Right forelimb (tissue), 1 donor: ENCODE measurements at places on chromosomes 4 and X.

- DNase-seq, result no peak
These were observed 44.9 kb downstream of the USP46 start for GRCh38 chr4:52614241-52614640.

DNA sequence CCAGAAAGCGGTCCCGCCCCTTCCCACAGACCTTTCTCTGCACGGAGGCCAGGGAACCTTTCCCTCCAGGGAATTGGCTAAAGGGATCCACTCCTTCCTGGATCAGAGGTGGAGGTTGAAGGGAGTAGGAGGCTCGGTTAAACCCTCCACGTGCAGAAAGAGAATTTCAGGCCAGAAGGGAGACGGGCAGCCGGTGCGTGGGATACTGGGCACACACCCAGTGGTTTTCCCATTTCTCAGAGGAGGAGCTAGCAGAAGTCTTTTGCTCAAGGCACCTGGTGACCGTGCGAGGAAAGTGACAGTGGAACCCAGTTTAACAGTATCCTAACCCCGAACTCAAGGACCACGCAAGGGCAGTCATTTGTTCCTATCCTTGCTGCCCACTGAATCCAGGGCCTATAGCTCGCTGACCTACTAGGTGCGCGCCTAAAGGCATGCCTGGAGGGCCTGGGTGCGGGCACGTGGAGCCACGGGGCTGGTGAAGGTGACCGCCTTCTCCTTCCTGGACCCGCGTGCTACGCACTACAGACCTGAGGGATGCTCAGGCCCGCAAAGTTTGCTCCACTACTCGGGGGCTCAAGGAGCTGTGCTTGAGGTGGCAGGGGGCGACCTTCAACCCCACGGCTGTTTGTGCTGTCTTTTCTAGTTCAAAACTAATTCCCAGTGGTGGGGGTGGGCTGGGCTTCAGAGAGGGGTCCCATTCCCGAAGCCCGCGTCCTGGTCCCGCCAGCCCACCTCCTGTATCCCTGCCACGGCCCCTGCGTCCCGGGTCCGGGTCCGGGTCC, 587 bp upstream of the AFF2 start:
- no peak for DNase-seq

- no peak for DNase-seq
These were observed 181.0 kb downstream of the DCTD start for GRCh38 chr4:182736207-182736606.

DNA sequence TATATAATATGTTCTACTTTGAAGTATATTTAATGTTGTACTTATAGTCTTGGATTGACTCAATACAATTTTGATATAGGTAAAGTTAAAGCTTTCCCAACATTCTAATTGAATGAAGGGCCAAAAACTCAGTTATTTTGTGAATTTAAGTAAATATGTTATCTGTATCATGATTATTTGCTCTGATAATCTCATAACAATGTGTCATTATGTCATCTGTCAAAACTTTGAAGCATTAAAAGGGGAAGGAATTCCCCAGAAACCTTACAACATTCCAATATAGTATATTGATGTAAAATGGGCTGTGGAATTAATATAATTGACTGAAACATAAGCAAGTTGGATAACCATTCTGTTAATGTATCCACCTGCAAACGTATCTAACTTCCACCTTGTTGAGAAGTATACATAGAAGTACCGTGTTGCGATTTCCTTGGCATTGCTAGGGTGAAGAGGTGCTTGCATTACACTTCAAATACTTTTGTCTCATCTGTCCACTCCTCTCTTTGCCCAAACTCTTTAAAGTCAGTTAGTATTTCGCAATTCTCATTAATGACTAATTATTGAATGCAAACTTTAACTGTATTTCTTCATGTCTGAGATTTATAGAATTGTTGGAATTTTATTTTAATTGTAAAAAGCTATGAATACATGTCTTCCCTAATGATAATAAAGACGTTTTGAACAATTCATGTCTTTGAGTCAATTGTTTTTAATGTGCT, 1982.1 kb upstream of the ADGRL3 start:
- no peak for DNase-seq

DNA sequence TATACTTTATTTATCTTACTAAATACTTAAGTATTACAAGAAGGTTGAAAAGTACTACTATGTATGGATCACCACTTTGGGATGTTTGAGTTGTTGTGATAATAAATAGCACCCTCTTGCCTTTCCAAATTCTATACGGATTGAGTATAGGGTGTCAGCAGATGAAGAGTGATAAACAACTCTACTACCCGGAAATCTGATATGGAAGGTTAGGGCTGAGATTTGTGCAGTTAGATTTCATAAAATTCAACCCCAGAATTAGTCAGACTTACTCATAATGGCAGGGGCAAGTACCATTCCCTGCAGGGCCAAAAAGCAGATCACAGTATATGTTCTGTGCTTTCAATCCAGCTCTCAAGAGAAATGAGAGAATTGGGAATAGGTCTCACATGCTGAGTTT, 1008.9 kb upstream of the PCDH7 start:
- DNase-seq, result no peak

DNA sequence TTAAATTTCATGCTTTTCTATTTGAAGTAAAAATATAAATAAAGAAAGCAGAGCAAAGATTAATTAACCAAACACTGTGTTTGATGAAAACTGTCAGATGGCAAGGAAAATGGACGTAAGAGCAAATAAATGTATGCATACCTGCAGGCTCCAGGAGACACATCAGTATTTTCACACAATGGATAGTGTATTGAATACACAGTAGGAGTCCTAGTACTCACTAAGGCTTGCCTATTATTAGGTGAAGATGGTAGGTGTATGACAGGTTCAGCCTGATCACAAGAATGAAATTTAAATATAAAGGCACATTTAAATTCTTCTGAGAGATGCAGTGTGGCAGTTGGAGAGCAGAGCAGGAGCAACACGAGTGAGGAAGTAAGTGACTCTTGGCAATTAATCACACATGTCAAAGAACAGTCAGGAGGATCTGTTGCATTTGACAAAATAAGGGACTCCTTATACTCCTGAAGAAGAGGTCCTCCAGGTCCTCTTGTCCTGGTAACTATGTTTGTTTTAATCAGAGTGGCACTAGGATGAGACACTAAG, 106.0 kb upstream of the NDST4 start:
- no peak for DNase-seq

DNA sequence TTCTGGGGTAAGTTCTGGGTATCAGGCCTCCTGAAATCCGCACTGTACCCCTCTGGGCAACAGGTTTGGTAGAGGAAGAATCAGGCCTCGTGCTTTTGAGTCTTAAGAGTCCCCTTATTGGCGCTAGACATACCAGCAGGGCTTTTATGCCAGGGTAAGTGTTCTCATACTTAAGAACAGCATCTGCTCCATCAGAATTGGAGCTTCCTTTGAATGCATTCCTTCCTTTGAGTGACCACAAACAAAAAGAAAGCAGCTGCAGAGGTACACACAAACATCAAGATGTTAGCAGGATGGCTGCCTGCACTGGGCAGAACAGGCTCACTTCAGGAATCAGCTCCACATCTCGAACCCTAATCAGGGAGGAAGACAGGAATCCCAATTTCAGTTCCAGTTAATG, 156.8 kb downstream of the MGST2 start:
- no peak for DNase-seq
